ENCODE measurements at places on chromosomes 7 and 10.

DNA sequence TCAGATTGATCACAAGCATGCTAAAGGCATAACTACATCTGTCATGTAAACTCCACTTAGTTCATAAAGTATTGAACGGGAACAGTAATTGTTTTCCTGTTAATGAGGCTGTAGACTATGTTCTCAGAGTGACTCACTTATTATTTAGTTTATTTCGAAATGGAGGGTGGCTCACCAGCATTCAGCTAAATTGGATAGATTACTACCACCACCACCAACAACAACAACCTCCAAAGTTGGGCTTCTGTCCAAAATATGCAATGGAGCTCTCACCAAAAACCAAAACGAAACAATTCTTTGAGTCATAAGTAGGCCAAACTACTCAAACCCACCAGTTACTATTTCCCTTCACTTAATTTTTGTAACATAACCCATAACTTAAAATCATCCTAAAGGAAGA lies 127.9 kb upstream of the NRBF2 start:
- no peak for DNase-seq
- H3K4me3 ChIP-seq, result no peak overlapping the region
- H3K36me3 ChIP-seq, result no peaks in the 10 kb centered on the region
- H3K27ac ChIP-seq, result no peak overlapping the region
- H3K27me3 ChIP-seq, result peaks cover 12% of the 10 kb centered on the region

- H3K4me3 ChIP-seq, result no peak overlapping the region
- no peaks in the 10 kb centered on the region for H3K36me3 ChIP-seq
- H3K27me3 ChIP-seq, result peaks cover 9% of the 10 kb centered on the region
- no peak overlapping the region for H3K27ac ChIP-seq
- DNase-seq, result no peak
Measured at GRCh38 chr7:1713502-1714484, 43.7 kb downstream of the ELFN1 start.

DNA sequence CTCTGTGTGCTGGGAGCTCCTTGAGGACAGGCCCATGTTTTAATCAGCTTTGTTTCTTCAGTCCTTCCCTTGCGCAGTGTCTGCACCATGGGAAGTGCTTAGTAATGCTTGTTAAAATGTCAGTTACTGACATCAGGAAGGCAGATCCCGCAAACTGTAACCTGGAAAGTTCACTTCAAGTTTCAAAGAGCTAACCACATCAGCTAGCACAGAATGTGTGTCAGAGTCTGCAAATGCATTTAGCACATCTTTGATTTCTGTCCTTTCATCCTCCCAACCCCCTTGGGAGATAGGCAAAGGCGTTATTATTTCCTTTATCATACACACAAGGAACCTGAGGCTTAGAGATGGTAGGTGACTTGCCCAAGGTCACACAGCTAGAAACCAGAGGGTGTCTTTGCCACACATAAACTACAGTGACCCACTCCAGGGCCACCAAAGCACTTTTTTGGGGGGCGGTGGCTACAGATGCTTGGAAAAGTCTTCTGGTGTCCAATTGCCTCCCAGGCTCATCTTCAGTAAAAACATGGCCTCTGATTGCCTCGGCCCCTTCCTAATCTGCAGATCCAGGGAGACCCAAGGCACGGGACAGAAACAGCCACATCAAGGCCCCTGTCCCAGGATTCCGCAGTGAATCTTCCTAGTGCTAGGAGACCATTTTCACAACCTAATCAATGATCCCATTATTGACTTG lies 116.2 kb upstream of the GPR26 start:
- H3K27me3 ChIP-seq, result peaks cover 8% of the 10 kb centered on the region
- no peak overlapping the region for H3K27ac ChIP-seq
- DNase-seq, result no peak
- H3K36me3 ChIP-seq, result no peaks in the 10 kb centered on the region
- no peak overlapping the region for H3K4me3 ChIP-seq

DNA sequence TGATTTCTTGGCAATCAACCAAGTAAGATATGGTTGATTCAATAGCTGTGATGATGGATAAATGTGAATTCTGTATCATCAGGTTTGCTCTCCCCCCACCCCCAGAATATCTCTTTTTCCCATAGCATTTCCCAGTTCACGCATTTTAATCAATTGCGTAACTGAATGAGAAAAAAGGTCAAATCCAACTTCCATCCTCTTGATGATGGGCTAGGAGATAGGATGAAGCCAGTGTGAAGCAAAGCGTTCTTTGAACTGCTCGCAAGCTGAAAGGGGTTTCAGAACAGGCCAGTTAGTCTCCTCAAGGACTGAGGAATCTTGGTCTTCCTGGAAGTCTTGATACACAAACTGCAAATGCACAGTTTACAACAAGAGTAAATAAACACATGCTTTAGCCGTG lies 94.5 kb upstream of the ARMC3 start:
- H3K4me3 ChIP-seq, result no peak overlapping the region
- no peaks in the 10 kb centered on the region for H3K27me3 ChIP-seq
- H3K4me1 ChIP-seq, result peaks cover 4% of the 10 kb centered on the region
- no peak overlapping the region for H3K27ac ChIP-seq
- no peak for DNase-seq
- no peaks in the 10 kb centered on the region for H3K36me3 ChIP-seq
